NCI-H1436 treated with DMSO at 0.1 percent for 48 hours (cell line): ENCODE measurements at places on chromosomes 5 and 9.

GRCh38 chr5:178145965-178146820 is 7.5 kb downstream of the NHP2 start:
- DNase-seq, result peak; percentile 5

DNA sequence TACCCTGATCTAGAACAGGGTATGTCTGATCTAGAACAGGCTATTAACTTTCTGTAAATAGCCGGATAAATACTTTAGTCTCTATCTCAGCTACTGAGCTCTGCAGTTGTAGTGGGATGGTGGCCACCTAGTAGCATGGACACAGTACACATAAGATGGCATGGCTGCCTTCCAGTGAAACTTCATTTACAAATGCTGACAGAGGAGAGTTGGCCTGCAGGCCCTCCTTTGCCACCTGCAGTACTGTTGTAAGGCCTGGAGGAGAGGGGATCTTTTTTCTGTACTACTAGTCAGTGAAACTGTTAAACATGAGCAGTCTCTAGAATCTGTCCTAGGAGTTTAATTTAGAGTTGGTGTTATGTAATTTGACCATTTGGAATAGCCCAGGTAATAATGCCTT is 86.0 kb downstream of the TRIO start:
- no peak for DNase-seq

DNA sequence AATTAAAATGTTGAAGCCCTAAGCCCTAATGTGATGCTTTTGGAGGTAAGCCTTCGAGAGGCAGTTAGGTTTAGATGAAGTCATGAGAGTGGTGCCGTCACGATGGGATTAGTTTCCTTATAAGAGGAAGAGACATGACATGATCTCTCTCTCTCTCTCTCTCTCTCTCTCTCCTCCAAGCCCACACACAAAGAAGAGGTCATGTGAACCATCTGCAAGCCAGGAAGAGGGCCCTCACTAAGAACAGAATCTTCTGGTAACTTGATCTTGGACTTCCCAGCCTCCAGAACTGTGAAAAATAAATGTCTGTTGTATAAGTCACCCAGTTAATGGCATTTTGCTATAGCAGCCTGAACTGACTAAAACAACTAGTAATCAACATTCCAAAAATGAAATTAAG is 175.5 kb downstream of the GNA14 start:
- DNase-seq, result no peak

- no peak for DNase-seq
These were observed 124.1 kb downstream of the JAKMIP2 start for GRCh38 chr5:147658293-147658932.

GRCh38 chr5:65760504-65761275 is 38.7 kb downstream of the NLN start:
- DNase-seq, result no peak

DNA sequence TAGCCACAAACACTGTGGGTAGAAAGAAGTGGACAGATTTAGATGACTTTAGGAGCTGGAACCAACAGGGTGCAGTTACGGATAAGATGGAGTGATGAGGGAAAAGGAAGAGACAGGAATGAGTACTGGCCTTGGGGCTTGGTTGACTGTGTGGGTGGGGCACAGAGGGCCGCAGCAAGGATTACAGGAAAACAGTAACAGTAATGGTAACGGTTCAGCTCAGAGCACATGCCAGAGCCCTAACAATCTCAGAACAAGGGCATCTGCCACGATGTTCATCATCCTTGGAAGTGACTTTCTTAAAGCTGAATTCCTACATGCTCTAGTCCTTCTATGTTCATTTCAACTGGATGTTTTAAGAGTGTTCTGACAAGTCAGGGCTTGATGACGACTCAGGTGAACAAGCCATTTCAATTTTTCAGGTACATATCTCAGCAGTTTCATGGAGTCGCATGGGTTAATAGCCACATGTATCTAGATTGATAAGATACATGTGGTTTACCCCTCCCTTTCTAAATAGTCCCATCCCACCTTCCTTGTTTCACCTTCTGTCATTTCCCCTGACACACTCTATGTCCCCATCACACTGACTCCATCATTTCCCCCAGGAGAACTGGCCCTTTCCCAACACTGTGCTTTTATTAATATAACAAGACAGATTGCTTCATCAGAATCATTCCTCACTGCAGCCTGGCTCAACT is 65.0 kb downstream of the CEMIP2 start:
- DNase-seq, result no peak

DNA sequence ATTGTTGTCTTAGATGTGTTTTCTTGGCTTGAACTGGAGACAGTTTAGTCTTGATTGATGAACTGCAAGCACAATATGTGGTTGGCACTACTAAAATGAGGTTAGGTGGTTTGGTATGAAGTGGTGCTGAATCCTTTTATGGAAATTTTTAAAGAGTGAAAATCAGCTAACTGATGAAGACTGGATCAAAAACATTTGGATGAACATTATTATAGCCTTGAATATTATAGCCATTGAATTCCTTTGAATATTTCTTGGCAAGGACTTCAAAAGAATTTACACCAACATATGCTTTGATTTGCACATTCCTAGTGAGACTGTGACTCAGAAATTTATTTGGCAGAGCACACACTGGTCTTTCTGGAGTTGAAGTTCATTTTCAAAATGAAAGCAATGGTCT is 318.3 kb downstream of the CHSY3 start:
- no peak for DNase-seq

DNA sequence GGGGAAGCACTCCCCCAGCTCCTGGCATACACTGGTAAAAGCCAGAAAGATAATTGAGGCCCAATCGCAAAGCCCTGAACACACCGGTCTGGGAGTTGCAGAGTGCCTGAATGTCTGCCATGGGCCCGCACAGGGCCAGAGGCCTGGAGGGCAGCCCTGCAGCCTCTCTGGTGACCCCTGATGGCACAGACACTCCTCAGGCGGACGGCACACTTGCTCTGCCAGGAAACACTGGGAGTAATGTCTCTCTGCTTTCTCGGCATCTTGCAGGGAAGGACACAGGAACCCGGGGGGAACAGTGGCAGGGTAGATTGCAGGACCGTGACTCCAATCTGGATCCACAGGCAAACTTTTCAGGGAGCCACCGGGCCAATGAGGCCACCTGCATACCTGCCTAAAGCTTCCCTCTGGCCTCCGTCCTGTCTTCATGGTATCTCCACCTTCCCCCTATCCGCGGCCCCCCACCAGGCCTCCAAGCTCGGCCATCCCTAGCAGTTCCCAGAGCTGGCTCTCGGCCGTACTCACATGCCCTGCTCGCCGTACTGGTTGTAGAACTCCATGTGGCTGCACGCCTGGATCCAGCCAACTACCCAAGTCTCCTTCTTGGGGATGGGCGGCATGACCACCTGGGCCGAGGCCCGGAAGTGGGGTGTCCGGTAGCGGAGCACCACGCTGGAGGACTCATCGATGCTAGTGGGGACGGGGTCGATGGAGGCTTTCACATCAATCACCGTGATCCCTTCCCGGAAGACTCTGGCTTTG is 797 bp downstream of the FAM78A start:
- DNase-seq, result no peak

DNA sequence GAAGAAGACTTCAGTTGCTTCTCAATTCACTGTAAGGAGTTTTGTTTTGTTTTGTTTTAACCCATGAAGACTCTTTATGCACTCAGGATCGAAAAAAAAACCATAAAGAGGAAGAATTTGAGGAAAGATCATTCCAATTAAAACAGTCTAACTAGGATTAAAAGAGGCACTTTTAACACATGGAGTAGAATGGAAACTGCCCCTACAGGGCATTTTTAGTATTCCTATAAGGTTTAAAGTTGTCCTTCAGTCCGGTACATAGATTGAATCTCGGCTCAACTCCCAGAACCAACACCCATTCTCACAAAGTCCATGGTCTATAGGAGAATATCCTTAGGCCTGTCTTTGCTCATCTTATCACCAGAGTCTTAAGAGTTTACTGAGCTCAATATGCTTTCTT is 469.6 kb downstream of the DTWD2 start:
- DNase-seq, result no peak

DNA sequence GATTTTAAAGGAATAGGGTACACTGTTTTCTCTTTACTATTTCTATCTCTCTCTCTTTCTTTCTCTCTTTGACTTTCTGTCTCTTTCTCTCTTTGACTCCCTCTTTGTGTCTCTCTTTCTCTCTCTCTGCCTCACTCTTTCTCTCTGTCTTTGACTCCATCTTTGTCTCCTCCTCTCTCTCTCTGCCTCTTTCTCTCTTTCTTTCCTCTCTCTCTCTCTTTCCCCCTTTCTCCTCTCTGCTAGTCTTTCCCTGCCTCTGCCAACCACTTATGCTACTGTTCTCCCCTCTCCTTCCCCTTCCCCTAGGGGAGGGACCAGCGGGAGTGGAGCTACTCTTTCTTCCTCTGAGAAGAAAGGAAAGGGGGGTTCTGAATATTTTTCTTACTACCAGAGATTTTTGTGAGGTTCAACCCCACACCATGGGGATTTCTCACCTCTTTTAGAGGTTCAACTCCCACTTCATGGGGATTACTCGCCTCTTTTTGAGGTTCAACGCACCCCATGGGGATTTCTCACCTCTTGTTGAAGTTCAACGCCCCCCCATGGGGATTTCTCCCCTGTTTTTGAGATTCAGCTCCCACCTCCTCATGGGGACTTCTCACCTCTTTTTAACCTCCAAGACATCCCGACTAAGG is 309.9 kb downstream of the NR3C1 start:
- DNase-seq, result no peak

DNA sequence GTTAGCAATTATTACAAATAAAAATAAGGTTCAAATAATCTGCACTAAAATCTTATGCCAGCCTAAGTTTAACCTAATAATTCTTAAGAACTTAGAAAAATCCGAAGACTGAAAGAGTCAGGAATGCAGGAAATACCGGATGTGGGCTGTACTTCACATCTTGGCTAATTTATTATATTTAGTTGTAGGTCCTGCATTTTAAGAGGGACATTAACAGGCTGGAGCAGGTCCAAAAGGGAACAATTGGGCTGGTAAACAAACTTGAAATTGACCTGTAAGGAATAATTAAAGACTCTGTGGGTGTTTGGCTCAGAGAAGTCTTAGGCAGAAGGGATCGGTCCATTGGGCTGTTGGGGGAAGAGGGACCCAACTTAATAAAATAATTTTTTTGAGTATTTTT is 18.4 kb downstream of the GLRA1 start:
- DNase-seq, result no peak

DNA sequence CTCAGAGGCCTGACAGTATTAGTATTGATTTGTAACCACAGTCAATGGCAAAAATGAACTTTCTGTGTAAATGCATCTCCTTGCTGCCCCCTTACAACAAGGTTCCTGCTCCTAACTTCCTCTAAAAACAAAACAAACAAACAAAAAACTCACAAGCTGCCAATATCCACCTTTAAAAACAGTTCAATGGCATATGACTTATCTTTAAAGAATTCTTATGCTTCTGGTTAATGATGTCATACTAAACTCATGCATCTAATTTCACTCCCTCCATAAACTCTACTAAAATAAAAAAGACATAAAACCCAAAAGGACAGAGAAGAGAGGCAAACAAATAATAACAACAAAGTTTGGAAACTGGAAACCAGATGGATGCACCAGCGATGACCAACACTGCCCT is 9.0 kb upstream of the OR1N1 start:
- DNase-seq, result no peak

DNA sequence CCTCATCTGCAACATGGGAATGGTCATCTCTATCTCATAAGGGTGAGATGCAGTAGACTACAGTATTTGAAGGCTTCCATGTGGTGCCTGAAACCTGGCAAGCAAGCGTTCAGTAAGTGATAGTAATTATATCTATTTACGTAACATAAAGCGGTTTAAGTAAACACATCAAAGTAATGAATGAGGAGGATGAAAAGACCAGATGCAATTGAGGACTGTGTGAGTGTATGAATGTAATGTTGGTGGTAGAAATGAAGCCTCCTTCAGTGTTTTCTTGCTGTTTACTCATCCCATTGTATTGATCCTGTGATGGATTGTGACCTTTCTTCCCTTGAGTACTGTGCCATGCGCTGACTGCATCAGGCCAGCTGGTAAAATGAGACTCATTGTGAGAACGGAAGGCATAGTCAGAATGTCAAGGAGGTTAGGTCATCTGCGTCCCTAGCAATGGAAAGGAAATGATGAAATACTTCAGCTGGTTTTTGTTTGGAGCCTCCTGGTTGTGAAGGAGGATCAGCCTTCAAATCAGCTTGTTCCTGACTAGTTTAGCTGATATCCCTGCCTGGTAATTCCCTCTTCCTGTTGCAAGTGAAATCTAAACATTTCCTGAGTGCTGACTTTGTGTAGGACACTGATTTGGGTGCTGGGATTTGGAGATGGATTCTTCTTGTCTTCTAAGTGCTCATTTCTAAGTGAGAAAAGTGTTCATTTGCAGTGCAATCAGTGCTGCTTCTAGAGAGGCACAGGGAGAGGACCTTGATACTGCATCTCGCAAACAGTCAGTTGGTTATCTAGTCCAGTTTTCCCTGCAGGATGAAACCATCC is 35.6 kb downstream of the TNFSF8 start:
- DNase-seq, result no peak

- no peak for DNase-seq
These were observed 49.3 kb downstream of the COL15A1 start for GRCh38 chr9:98992885-98993569.

DNA sequence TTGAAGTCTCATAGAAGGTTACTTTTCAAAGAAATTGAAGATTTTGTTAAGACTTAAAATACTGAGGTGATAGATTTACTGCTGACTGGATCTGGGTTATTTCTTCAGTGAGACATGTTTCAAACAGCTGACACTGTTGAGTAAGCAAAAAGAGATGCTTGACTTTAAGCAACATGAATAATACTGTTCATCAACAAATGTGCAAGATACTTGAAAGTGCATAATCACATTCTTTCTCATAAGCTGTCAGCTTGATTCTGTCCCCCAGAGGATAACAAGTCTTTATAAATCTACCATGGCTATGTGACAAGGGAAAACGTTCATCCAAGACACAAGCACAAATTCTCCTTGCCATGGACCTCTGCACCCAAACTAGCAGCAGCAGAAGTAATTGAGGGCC is 260.1 kb upstream of the CDH18 start:
- no peak for DNase-seq

DNA sequence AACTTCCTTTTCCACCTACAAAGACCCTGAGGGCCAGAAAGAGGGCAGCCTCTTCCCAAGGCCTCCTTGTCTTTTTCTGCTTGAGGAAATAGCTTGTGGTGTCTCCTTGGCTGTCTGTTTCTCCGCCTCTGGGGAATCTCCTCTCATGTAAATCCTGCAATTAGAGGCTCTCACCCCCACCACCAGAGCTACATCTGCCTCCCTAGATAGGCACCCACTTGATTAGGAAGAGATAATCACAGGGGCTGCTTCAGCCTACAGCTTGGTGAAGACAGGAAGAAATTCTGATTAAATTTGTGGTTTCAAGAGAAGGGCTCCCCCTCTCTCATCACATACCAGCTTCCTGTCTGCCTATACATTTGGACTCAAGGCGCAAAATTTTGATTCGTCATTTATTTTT is 75.6 kb downstream of the TLR4 start:
- DNase-seq, result no peak

- DNase-seq, result no peak
These were observed 209.0 kb downstream of the ADAMTSL1 start for GRCh38 chr9:18682907-18683306.

GRCh38 chr5:169756071-169756765 is 119.1 kb downstream of the DOCK2 start:
- no peak for DNase-seq

- no peak for DNase-seq
These were observed 885 bp downstream of the MPDZ start for GRCh38 chr9:13278368-13279246.

- DNase-seq, result no peak
These were observed 31.5 kb downstream of the GAPVD1 start for GRCh38 chr9:125293134-125293533.

GRCh38 chr9:132733260-132733815 is 63.1 kb downstream of the GTF3C4 start:
- DNase-seq, result no peak
